ENCODE measurements at places on chromosomes 13 and 19.

DNA sequence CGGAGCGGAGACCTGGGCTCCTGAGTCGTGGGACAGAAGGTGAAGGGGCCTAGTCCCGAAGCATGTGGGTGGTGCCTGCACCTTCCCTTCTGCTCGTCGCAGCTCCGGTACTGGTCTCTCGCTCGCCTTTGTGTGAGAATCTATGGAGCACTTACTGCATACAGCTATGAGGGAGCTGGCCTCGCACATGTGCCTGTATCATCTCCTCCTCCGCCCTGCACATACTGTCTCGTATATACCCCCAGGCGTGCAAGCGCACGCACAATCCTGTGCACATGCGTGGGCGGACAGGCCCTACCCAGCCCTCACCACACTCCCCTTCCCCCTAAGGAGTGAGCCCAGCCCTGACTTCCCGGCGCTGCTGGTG lies 8.7 kb downstream of the PIK3R2 start:
- no peak for DNase-seq

DNA sequence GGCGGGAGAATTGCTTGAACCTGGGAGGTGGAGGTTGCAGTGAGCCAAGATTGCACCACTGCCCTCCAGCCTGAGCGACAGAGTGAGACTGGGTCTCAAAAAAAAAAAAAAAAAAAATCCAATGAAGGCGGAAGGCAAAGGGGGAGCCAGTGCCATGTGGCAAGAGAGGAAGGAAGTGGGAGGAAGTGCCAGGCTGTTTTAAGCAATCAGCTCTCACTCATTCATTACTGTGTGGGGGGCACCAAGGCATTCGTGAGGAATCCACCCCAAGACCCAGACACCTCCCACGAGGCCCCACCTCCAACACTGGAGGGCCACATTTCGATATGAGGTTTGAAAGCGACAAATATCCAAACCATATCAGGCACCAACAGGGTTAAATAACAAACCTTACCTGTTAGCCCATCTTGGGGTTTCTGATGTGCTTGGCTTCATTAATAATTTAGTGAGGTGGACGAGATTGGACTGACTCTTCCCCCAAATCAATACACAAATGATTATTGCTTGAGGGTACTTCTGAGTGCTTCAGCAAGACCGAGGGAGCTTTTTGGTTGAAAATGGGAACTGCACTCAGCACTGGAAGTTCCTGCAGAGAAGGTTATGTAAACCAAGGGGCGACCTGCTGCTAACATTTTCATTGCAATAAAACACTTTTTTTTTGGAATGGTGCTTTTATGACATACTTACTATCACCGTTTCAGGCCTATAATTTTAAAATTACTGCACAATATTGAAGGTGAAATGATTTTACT lies 7.5 kb upstream of the LRP3 start:
- DNase-seq, result no peak

DNA sequence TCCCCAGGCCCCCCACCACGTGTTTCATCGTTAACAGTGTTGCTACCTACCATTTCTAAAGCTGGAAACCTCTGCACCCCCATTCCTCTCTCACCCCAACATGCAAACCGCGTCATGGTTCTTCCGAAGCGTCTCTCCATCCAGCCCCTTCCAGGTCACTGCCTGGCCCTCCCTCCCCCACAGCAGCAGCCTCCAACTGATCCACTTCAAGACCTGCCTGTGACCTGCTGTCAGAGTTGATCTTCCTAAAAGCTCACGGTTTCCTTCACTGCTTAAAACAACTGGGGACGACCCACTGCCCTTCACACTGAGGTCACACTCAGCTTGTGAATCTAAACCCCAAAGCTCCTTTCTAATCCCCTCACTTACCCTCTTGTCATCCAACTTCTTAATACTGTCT lies 47.7 kb downstream of the STK24 start:
- DNase-seq, result no peak

DNA sequence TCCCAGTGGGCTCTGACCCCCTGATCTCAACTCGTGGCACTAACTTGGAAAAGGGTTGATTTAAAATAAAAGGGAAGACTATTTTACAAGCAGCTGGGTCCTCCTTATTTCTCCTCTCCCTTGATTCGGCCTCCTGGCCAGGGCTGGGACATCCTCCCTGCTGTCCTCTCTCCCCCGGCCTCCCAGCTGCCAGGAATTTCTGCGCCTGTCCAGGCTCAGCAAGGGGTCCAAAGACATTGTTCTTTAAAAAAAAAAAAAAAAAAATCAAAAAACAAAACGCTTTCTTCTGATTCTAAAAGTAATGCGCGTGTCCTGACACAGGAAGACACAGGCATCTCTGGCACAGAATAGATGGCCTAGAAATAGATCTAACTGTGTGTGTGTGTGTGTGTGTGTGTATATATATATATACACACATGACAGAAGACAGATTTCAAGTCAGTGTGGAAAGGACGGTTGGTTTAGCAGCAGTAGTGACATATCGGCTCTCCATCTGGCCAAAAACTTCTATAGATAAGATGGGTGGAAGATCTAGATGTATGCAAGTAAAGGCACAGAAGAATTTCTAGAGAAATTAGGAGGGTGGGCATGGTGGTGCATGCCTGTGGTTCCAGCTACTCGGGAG lies 12.3 kb upstream of the LENG8 start:
- DNase-seq, result no peak

DNA sequence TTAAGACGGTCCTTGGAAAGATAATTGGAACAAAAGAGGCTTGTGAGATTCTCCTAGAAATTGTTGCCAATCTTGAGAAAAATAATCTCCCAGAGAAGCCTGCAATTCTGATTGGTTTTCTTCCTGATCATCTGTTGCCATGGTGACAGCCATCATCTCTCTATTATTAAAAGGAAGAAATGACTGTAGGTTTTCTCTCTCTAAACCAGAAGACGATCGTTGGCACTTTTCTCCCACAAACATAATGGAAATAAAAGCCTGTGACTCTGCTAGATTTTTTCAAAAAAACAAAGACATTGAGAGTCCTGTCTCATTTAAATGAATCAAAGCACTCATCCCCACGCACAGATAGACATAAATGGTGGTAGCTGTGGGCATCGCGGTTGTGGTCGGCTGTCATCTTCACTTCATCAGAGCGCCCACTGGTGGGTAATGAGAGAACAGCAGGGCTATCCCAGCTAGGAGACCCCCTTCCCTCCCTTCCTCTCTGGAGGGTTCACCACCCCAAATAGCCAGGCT lies 21.7 kb upstream of the CALM3 start:
- DNase-seq, result no peak

GRCh38 chr19:50869479-50869878 lies 3.8 kb upstream of the KLK2 start:
- DNase-seq, result no peak

- DNase-seq, result no peak
These were observed 70.5 kb downstream of the MLLT1 start for GRCh38 chr19:6209233-6209632.
